GM12864 (cell line): ENCODE measurements at places on chromosomes 2 and 18.

DNA sequence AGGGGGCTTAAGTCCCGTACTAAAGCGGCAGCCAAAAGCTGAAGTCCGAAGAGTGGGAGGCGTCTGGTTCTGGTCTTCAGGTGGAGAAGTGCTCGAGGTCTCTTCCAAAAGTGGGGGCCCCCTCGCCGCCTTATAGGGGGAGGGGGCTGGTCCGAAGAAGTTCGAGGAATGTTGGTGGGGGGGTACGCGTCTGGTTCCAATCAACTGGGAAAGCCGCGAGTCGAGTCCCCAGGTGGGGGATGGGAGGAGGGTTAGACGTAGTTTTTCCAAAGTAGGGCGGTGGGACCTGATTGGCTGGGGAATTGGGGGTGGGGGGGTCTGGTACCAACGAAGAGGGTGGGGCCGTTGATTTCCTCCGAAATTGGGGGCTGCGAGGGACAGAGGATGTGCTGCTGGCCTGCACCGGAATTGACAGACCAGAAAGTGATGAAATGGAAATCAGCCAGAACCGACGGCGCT is 594 bp downstream of the ITM2C start:
- DNase-seq: no peak

- no peak for DNase-seq
Observed at GRCh38 chr2:64629875-64630274, 23.8 kb downstream of the SERTAD2 start.

DNA sequence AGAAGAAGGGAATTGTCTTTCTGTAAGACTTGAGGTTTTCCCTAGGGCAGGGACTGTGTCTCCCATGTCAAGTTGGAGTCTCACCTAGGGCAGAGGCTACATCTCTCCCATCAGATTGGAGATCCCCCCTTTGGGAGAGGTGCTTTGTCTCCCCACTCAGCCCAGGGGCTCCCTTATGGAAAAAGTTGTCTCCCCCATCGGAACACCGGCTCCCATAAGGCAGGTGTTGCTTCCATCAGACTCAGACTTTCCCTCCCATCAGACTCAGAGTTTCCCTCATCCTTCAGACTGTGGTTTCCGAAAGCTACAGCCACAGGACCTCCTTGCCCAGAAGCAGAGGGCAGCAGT is 5.8 kb downstream of the ANKRD53 start:
- no peak for DNase-seq

DNA sequence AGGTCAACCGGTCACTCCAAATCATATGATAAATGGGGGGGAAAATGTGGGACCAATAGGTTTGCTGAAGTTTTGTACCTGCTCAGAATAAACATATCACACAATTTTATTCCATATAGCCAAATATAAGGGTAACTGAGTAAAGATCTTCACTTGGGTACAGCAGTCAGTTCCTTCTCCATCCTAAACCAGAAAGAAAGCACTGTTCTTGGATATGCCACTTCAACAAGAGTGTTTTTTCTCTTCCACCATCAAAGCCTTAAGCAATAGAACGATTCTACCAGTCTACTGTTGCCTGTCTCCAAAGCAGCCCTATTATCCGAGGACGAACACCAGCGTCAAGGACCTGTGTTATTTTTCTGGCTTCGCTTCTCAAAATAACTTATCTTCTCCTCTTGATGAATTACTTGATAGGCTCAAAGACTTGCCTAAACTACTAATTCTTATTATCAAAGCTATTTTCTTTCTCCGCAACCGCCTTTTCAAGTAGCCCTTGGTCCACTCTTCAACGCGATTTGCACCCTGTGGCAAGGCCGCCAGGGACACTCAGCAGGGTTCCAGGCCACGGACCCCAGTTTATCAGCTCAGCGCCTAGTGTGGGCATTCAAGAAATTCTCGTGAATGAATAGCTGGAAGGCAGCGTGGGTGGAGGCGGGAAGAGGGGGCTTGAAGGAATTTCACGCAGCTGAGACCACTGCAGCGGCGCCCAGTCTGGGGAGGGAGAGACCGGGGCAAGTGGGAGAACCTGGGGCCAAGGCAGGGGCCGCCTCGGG is 646 bp downstream of the ALS2 start:
- no peak for DNase-seq

GRCh38 chr2:199907008-199907714 is 3.9 kb upstream of the C2orf69 start:
- DNase-seq: no peak

- DNase-seq: no peak
Observed at GRCh38 chr18:76335859-76336640, 159.0 kb downstream of the ZNF516 start.

GRCh38 chr2:135840601-135841000 is 3.6 kb upstream of the LCT start:
- DNase-seq: no peak

DNA sequence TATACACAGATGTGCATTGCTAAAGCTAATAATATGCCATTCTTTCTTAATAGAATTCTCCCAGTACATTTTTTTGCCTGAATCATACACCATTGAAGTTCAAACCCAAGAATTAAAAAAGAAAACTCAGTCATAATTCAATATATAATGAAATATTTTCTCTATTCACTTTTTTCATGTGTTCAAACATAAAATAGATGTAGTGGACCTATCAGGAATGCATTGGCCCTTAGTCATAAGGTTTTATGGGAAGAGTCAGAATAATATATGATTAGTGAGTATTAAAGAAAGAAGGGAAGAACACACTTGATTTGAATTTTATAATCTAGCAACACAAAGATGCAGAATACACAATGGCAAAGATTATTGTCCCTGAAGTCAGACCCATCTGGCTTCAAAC is 297.0 kb upstream of the COL3A1 start:
- no peak for DNase-seq

DNA sequence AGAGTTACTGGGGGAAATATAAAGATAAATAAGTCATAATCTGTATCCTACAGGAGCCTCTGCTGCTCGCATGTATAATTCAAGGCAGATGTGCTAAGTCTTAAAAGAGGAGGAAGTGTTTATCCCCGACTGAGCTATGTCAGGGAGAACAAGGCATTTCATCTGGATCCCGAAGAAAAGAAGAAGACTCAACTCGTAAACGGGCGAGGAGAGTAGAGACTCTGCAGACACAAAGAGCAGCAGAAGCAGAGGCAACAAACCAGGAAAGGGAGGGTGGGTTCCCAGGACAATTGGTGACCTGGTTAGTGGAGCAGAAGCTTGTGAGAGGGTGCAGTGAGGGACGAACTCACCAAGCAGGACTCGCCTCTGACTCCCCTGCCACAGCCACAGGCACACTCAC is 368.6 kb downstream of the EIPR1 start:
- no peak for DNase-seq

GRCh38 chr2:86623043-86623493 is 597 bp downstream of the RNF103 start:
- DNase-seq: no peak

DNA sequence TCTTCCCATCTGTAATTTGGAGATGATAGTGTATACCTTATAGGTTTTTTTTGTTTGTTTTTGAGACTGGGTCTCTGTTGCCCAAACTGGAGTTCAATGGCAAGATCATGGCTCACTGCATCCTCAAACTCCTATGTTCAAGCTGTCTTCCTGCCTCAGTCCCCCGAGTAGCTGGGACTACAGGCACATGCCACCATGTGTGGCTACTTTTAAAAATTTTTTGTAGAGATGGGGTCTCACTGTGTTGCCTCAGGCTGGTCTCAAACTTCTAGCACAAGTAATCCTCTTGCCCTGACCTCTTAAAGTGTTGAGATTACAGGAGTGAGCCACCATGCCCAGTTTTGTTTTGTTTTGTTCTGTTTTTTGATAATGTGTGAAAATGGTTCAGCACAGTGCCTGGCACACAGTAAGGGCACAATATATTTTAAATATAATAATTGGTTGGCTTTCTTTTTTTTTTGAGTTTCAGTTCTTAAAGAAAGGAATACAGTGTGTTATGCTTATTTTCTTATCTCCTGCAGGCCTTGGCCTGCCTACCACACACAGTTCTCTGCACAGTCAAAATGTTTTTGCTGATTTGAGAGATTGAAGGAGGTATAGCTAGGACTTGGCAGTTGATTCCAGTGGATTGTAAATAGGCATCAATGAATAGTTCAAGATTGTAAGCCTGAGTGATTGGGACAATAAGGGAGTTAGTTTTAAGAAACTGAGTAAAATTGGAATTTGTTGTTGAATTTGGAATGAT is 6.1 kb downstream of the ACTR3 start:
- no peak for DNase-seq

DNA sequence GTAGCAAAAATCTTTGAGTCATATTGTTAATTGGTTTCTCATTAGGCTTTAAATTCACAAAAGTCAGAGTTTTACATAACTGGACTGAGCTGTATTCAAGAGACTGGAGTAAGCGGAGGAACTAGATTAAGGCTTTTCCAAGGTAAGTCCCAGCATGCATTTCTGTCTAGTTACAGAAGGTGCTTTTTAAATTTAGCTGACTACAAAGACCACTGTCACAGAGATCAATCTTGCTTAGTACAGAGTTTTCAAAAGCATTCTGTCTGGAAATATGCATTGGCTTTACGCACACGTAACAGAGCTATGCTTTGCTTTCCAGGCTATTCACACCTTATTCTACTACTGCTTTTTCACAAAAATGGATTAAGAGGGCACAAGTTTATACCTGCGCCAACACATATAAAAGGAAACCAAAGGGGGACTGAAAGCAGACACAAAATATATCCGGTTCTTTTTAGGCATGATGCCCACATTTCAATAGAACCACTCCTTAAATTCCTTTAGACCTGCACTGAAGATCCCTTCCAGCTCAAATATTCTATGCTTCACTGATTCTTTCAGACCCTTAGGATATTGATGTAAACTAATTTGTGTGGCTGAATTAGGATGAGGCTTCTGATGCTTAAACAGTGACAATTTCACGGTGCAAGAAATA is 560.7 kb upstream of the CRIM1 start:
- DNase-seq: no peak

DNA sequence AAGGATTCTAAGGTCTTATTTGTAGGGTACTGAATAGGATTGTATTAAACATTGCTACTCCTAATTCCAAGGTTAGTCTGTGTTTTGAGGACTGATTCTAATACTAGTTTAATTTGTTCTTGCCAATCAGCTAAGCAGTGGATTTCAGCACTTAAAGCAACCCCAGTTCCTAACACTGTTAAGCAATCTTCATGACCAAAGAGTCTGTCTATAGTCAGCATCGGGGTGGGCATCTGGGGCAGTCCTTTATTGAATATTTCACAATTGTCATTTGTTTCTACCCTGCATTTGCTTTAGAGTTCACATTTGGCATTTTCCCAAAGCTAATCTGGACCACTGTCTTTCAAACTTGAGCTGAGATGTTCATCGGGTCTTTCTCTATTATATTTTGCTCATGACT is 248.0 kb upstream of the TANK start:
- DNase-seq: no peak

- DNase-seq: no peak
Observed at GRCh38 chr18:63562284-63562683, 20.1 kb downstream of the SERPINB12 start.

DNA sequence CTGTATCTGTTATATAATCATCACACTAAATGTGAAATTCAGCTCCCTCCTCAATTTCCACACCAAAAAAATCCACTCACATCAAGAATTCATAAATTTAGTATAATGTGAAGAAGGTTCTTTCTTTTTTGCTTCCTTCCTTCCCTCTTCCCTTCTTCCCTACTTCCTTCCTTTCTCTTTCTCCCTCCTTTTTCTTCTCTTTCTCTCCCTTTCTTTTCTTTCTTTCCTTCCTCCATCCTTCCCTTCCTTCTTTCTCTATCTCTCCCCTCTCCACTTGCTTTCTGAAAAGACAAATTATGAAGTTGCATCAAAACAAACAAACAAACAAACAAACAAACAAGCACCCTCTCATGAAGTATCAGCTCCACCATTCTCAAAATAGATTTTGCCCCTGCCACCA is 290.0 kb downstream of the PDE11A start:
- no peak for DNase-seq

GRCh38 chr18:32576296-32576916 is 105.7 kb upstream of the GAREM1 start:
- no peak for DNase-seq
